Activated naive CD8-positive, alpha-beta T cell treated with anti-CD3 and anti-CD28 coated beads, Interleukin-2, amount 10 ng/mL, durations not matched to agents 7 days and 5 days (primary cell): ENCODE measurements at places on chromosomes 12 and 14. TPM values are rescaled to one million over a fixed set of nuclear protein-coding genes. Genes with fewer than 3 reads are reported as not detected.

TCL1B gene
- total RNA-seq: not detected

SLC6A13 gene
- 0.69 TPM for total RNA-seq

MARCHF9 gene
- total RNA-seq: 37.1 TPM

GRCh38 chr12:52020539-52021336 lies 14.0 kb downstream of the TAMALIN start:
- peak; percentile 77 for DNase-seq

ITGA7 gene
- 4.1 TPM for total RNA-seq
